ENCODE measurements at places on chromosomes 12 and 14.
A peak's percentile ranks its signal among the peaks of the same experiment; 100 is the strongest.

DNA sequence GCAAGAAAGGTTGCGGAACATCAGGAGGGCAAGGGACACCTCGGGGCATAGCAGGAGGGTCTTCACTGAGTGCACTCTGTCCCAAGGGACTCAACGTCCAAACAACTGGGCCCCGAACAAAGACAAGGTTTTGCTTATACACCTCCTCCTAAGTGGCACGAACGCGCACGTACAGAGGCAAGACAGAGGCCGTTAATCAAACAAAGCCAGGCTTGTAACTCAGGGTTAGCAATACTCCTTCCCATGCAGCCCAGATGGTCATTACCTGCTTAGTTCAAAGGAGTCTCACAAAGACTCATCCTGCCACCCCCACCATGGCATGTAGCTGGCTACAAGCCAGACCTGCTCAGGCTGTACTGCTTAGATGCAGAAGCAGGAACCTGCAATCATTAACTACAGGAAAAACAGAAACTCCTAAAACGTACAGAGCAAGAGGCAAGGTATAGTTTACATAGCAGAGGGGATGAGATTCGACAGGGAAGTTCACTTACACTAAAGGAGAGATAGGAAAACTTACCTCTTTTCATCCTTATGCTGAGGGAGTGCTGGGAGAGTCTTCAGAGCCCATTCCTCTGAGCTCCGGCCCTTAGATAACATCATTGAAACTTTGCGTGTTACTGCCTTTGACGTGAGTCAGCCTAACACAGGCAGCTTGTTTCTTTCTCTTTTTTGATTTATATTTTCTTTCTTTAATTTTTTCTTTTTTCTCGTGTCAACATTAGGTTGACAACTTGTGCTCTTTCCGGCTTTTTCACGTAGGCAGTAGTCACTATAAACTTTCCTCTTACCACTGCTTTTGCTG lies 1319.1 kb downstream of the TMEM121 start:
- DNase-seq, result peak; percentile 50

DNA sequence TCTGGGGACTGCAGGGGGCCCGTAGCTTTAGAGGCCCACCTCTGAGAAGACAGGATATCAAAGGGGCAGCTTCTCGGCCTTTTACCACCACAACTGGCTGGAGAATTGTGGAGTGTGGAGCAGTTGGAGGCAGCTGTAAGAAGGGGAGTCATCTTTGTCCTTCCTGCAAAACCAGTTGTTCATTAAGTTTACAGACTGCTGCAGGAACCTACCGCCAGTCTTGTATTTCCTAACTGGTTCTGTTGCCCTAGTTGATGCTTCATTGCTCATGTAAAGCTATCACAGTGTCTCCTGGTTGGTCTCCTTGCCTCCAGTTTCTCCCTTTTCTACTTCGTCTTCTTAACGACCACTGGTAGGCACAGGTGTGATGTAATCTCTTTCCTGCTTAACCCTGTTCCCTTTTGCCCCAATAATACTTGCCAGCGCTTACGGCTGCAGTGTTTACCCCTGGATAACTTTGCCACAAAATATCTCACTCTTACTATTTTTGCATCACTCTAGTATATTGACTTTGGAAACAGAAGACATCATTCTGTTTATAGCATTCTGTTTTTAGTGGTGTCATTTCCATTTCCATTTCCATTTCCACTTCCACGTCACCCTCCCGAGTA lies 11.9 kb downstream of the ESPL1 start:
- no peak for DNase-seq

DNA sequence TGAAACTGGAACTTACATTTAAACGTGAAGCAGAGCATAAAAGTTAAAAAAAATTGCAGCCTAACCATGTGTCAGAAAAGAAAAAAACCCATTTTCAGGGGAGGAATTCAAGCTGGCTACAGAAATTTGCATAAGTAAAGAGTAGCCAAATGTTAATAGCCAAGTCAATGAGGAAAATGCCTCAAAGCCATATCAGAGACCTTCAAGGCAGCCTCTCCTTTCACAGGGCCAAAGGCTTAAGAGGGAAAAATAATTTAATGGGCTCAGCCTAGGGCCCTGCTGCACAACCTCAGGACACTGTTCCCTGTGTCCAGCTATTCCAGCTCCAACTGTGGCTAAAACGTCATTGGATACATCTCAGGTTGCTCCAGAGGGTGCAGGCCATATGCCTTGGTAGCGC lies 749.5 kb downstream of the FLRT2 start:
- no peak for DNase-seq

- no peak for DNase-seq
These were observed 88.4 kb downstream of the FLRT2 start for GRCh38 chr14:85618390-85618789.

DNA sequence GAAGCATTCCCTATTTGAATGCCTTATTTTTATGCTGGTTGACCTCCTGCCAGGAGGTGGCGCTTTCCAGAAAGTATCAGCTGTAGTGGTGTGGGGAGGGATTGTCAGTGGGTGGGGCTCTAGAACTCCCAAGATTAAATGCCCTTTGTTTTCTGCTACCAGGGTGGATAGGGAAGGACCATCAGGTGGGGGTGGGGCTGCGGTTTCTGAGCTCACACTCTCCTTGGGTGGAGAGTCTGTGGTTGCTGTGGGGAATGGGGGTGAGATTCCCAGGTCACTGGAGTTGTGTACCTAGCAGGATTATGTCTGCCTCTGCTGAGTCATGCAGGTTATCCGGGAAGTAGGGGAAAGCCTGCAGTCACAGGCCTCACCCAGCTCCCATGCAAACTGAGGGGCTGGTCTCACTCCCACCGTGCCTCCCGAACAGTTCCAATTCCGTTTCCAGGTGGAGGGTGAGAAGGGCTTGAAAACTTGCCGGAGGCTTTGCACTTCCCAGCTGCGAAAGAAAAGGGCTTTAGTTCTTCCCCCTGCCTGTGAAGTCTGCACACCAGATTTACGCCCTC lies 68.3 kb downstream of the ALG10B start:
- no peak for DNase-seq

DNA sequence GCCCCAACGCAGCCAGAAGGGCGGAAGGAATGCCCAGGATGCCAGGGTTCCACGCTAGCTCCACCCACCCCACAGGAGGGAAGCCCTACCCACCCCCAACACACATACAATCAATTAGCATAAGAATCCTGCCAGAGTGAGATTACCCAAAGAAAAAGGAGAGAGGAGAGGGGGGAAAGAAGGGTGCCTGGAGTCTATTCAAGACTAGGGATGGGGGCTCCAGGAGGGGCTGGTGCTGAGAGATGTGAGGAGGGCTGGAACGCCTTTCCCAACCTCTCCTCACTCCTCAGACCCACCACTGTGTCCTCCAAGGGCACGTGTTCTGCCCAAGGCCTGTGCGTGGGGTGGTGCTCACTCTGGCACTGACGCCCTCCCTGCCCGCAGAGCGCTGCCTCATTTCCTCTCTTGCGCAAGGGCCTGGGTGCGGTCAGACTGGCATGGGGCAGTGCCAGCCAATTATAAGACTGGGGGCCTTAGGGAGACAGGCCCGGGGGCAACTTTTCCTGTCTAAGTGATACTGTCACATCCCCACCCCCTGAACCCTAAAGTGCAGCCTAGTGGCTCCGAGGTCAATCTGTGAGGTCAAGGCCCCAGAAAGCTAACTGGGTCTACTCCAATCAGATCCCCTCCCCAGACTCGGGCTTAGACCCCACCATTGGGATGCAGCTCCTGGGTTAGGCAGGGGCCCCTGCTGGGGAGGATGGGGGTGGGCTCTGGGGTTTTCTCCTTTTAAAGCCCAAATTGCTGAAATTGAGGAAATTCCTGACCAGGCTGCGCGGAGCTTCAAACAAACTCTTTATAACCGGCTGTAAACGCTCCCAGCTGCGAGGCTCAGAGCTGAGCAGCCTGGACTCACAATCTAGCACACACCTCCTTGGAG lies 10.2 kb upstream of the ITGB7 start:
- DNase-seq, result no peak

DNA sequence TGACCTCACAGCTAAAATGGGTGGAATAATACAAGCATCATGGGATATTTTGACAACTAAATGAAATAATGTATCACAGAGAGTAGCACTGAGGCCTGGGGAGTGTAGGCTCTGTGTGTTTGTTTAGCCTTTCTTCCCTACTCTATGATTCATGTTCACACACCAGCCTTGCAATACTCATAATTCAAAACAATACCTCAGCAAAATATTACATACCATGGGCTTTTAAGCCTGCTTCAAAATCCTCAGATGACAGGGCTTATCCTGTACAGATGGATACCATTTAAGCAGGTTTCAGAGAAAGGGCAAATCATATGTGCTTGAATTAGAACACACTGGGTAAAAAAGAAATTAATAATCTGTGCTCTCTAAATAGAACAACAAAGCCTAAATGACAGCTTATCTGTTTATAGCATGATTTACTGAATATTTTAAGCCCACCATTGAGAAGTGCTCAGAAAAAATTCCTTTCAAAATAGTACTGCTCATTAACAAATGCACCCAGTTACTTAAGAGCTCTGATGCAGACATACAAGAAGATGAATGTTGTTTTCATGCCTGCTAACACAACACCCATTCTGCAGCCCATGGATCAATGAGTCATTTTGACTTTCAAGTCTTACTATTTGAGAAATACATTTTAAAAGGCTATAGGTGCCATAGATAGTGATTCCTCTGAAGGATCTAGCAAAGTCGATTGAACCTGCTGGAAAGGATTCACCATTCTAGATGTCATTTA lies 84.9 kb upstream of the ADAMTS20 start:
- no peak for DNase-seq

DNA sequence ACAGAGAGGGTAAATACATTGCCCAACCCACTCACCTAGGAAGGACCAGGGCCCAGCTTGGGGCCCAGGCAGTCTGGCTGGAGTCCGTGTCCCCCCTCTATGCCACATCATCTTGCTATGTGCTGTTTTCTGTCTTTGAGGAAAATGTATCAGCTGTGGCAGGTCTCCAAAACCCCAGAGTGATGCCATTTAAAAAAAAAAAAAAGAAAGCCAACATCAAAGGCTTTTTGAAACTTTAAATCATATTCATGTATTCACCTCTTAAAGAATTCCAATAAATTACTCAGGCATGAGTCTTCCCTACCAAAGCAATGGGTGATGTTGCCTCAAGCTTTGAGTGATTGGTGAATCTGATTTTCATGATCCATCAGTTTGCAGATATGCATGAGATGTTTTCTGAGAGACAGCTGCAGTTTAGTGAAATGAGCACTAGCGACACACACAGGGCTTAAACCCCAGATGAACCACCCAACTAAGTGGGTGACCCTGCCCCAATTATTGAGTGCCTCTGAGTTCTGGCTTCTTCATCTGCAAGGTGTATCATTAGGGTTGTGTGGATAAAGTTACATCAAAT lies 6.1 kb downstream of the KRT81 start:
- DNase-seq, result no peak

DNA sequence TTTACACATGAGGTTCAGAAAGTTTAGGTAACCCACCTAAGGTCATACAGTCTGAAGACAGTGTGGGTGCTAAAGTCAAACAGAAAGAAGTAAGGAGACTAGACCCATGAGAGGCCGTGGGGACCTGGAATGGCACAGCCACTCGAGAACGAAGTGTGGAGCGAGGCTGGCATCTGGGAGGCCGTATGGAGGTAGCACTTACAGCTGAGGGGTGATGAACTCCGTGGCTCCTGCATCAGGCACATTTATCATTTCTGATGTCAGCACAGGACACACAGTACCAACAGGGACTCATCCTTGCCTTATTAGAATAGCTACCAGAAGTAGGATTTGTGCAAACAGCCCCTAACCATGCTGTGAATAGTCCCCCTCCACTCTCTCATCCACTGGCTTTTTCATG lies 30.5 kb downstream of the CRACR2A start:
- no peak for DNase-seq

GRCh38 chr14:100391724-100392123 lies 68.6 kb downstream of the SLC25A47 start:
- DNase-seq, result no peak

GRCh38 chr12:1878214-1878613 lies 40.2 kb downstream of the CACNA2D4 start:
- no peak for DNase-seq

DNA sequence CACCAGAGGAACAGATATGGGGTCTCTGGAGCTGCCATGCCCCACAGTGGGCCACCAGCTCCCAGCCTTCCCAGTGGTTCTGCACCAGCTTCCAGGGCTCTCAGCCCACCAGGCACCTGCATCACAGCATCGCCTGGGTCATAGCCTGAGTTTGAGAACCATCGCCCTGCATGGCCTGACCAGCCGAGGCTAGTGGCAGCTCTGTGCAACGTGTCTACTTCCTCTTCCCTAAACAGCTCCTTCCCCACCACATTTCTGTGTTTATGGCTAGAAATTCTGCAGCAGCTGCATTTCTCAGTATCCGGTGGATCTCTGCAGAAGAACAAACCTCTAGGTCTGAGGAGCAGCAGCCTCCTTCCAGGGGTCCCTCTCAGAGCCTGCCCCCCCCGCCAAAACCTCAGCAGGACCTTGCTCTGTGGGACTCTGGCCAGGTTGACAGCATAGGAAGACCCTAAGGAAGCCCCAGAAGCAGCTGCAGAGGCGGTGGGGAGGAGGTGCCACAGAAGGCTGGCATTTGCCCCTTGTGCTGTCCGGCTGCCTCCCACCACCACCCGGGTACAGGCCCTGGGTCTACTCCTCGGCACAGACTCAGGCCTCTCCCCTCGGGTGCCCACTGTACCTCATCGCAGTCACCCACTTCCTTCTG lies 47.7 kb downstream of the PSMA6 start:
- DNase-seq, result no peak

DNA sequence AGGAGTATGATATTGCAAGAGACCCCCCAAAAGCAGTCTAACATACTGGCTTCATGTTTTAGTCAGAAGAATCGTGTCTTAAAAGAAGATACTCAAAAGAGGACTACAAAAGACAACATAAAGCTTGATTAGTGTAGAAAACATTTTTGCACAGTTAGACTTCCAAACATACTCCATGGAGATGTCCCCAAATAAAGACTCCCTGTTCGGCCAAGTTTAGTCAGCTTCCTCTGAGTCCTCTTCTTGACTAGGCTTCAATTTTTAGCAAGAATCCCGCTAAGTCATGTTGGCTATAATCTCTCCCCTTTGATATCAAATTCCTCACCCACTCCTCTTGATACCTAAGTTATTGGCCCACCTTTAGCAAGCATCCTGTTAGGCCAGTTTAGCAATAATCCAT lies 298.0 kb downstream of the RMST start:
- no peak for DNase-seq

DNA sequence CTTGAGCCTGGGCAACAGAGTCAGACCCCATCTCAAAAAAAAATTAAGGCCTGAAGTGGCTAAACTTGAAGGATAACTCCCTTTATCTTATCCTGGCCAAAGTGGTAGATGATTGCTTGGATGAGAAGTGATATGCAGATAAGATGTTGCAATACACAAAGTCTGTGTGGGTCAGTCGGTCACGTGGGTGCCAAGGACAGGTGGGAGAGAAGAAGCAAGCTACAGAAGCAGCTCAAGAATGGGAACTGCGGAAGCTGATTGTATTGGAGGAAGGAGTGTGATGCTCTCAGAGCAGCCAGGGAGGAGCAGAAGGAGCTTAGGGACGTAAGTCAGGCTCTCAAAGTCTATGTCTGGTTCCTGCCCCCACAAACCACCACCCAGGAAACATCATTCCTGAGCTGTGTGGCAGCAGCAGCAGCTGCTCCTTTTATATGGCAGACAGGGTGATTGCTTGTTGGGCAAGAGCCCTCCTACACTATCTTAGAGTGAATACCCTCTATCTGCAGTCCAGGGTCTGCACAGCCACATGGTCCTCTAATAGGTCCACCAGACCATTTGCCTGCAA lies 54.5 kb downstream of the ATP2A2 start:
- no peak for DNase-seq

- no peak for DNase-seq
These were observed 61.7 kb downstream of the RALGAPA1 start for GRCh38 chr14:35747379-35747778.
